Esophagus squamous epithelium (tissue), 5 donors: ENCODE measurements at places on chromosomes 4 and X. TPM values are rescaled to one million over a fixed set of nuclear protein-coding genes. Genes with fewer than 3 reads are reported as not detected.
A peak's percentile ranks its signal among the peaks of the same experiment; 100 is the strongest.

- no peak overlapping the region for H3K4me3 ChIP-seq
- H3K27me3 ChIP-seq, result no peaks in the 10 kb centered on the region
- no peak for DNase-seq
- peak overlapping the region; percentile 82 for H3K27ac ChIP-seq
- H3K4me1 ChIP-seq, result peaks cover 30% of the 10 kb centered on the region
- H3K36me3 ChIP-seq, result peaks cover 6% of the 10 kb centered on the region
Observed at GRCh38 chr4:8395504-8396296, 44.8 kb downstream of the ACOX3 start.

- peaks cover 5% of the 10 kb centered on the region for H3K4me1 ChIP-seq
- DNase-seq, result no peak
- no peak overlapping the region for H3K4me3 ChIP-seq
- peak overlapping the region; percentile 65 for H3K27ac ChIP-seq
Observed at GRCh38 chr4:39655876-39656275, 17.2 kb upstream of the SMIM14 start.

DNA sequence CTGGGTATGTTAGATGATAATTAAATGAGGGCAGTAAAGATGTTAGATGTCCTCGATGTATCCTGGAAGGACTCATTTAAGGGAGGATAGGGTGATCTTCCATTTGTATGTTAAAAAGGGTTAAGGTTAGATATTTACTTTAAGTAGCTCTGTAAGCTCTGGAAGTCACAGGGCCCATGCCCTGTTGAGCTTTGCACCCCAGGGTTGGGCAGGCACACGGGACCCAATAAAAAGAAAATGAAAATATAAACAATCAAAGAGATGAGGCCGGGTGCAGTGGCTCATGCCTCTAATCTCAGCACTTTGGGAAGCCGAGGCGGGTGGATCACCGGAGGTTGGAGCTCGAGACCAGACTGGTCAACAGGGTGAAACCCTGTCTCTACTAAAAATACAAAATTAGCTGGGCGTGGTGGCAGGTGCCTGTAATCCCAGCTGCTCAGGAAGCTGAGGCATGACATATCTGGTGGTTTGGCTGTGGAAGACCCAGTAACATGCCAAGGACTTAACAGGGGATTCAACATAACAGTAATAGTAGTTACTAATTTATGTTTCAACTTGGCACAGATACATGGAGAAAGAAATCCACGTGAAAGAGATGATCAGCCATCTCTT, 16.9 kb upstream of the PHEX start:
- H3K4me3 ChIP-seq, result no peak overlapping the region
- no peaks in the 10 kb centered on the region for H3K27me3 ChIP-seq
- H3K36me3 ChIP-seq, result no peaks in the 10 kb centered on the region
- H3K4me1 ChIP-seq, result no peaks in the 10 kb centered on the region
- no peak for DNase-seq

- no peak for DNase-seq
- H3K27ac ChIP-seq, result no peak overlapping the region
- H3K36me3 ChIP-seq, result no peaks in the 10 kb centered on the region
- no peak overlapping the region for H3K4me3 ChIP-seq
- no peaks in the 10 kb centered on the region for H3K4me1 ChIP-seq
Observed at GRCh38 chr4:129974730-129975129, 878.8 kb downstream of the C4orf33 start.

GRCh38 chrX:132786217-132786616, 172.2 kb downstream of the HS6ST2 start:
- H3K27ac ChIP-seq, result no peak overlapping the region
- no peak overlapping the region for H3K4me3 ChIP-seq
- no peaks in the 10 kb centered on the region for H3K36me3 ChIP-seq
- no peaks in the 10 kb centered on the region for H3K27me3 ChIP-seq
- no peak for DNase-seq
- H3K4me1 ChIP-seq, result no peaks in the 10 kb centered on the region

- no peak overlapping the region for H3K27ac ChIP-seq
- no peaks in the 10 kb centered on the region for H3K36me3 ChIP-seq
- no peak overlapping the region for H3K4me3 ChIP-seq
Observed at GRCh38 chr4:153112041-153112441, 92.2 kb upstream of the TRIM2 start.

DNA sequence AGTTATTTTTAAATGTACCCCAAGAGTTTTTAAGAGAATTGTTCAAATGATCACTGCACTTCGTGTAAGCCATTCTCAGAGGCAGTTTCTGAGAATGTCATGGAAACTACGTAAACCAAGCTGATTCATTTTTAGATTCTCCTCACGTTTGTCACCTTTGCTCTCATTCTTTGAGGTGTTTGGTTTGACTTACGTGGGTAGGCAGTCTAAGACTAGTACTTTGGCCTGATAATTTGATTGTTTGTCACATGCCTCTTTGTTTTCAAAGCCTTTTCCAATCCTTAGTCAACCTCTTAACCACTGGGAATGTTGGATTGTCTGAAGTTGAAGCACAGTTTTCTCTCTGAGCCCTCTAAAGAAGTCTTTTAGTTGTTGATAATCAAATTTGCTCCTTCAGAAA, 10.5 kb downstream of the SEPTIN11 start:
- no peaks in the 10 kb centered on the region for H3K36me3 ChIP-seq
- DNase-seq, result no peak
- H3K27me3 ChIP-seq, result no peaks in the 10 kb centered on the region
- H3K4me1 ChIP-seq, result no peaks in the 10 kb centered on the region

GRCh38 chrX:46236411-46236810, 308.8 kb downstream of the ZNF674 start:
- H3K4me1 ChIP-seq, result no peaks in the 10 kb centered on the region
- no peaks in the 10 kb centered on the region for H3K36me3 ChIP-seq
- H3K27ac ChIP-seq, result no peak overlapping the region
- no peaks in the 10 kb centered on the region for H3K27me3 ChIP-seq
- no peak overlapping the region for H3K4me3 ChIP-seq

DNA sequence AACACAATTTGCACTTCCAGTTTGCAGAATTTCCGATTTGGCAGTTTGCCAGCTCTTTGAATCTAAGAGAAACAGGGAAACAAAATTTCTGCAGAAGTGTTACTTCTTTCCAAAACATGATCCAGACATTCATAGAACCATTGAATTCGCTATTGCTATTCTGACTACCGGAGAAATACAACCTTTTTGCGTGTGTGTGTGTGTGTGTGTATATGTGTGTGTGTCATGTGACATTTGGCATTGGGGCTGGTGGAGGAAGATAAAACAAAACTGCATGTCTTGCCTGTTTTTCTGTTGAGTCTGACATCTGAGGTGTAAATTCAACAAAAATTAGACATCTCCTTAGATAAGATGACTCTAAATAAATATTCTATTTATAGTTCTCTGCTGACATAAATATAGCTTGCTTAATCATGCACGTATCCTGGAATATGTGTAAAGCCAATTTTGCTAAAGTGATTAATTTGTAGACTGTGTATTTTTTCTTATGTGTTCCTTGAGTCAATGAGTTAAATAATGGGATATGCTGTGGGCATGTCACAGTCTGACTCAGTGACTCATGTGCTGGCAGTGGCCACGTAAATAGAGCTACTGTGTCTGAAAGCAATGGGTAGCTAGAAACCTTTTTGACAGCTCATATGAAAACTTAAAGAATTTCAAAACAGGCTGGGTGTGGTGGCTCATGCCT, 98.9 kb downstream of the HPGD start:
- H3K27me3 ChIP-seq, result no peaks in the 10 kb centered on the region
- no peak for DNase-seq
- H3K4me1 ChIP-seq, result peaks cover 27% of the 10 kb centered on the region
- H3K27ac ChIP-seq, result peak overlapping the region; percentile 34

DNA sequence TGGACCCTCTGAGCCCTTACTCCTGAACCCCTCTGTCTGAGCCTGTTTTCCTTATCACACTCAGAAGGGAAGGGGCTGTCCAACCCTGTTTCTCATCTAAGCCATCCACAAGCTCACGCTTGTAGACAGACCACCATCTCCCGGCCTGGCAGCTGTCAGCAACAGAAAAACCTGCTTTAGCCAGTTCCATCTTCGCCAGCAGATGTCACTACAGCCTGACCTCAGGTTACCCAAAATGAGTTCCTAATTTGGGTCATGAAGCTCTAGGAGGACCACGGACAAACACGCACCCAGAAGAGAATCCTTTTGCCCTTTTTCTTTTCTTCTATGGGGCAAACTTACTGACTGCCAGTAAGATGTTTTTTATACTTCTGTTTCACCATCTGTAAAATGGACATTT, 445.4 kb downstream of the BCOR start:
- no peaks in the 10 kb centered on the region for H3K36me3 ChIP-seq
- H3K4me3 ChIP-seq, result no peak overlapping the region
- no peaks in the 10 kb centered on the region for H3K4me1 ChIP-seq
- no peak overlapping the region for H3K27ac ChIP-seq
- DNase-seq, result no peak

- H3K4me3 ChIP-seq, result no peak overlapping the region
- no peaks in the 10 kb centered on the region for H3K27me3 ChIP-seq
- H3K4me1 ChIP-seq, result no peaks in the 10 kb centered on the region
- DNase-seq, result no peak
Observed at GRCh38 chrX:117038918-117039440, 576.2 kb upstream of the CT83 start.

- no peak overlapping the region for H3K27ac ChIP-seq
- no peaks in the 10 kb centered on the region for H3K36me3 ChIP-seq
- no peak for DNase-seq
- no peaks in the 10 kb centered on the region for H3K27me3 ChIP-seq
- H3K4me1 ChIP-seq, result no peaks in the 10 kb centered on the region
Observed at GRCh38 chr4:106835919-106836318, 200.2 kb downstream of the DKK2 start.

- H3K36me3 ChIP-seq, result no peaks in the 10 kb centered on the region
- no peak for DNase-seq
- no peak overlapping the region for H3K4me3 ChIP-seq
- H3K27me3 ChIP-seq, result no peaks in the 10 kb centered on the region
- H3K27ac ChIP-seq, result no peak overlapping the region
Observed at GRCh38 chr4:168569931-168570276, 73.1 kb downstream of the PALLD start.

The MAGED2 gene
- 36.3 TPM for total RNA-seq

The PLXNA3 gene
- total RNA-seq, result 5.9 TPM

The JAKMIP1 gene
- total RNA-seq, result 0.67 TPM

The SSX4 gene
- total RNA-seq, result not detected

The IL2 gene
- not detected for total RNA-seq

The NPY2R gene
- total RNA-seq, result not detected

The FHDC1 gene
- total RNA-seq, result 12.8 TPM
